ENCODE measurements at places on chromosomes 1 and 21. TPM values are rescaled to one million over a fixed set of nuclear protein-coding genes. Genes with fewer than 3 reads are reported as not detected.
A peak's percentile ranks its signal among the peaks of the same experiment; 100 is the strongest.

DNA sequence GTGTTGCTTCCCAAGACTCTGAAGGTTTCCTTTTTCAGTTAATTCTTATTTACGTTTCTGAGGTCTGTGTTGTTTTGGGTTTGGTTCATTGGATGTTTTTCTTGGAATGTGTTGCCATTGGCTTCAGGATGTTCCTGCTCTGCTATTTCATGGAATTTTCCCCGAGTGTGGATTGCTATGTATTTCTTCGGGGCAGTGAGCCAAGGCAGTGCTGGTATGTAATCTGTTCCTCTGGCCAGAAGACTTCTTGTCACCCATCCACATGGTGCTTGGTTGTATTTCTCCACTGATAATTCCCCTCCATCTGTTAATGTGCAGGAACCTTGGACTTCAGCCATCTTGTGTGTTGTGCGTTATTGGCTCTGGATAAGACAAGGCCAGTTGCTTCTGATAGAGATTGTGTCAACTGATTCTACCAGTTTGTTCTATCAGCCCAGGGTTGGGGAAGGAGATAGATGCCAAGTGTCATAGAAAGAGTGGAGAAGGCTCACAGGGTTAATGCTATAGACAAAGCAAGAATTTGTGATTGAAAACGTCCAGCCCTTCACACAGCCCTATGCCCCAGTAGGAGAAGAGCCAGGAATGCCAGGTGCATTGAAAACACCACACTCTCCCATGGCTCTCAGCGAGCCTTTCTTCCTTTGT, 505.2 kb downstream of the PLPP3 start:
- H3K27me3 ChIP-seq, result no peaks in the 10 kb centered on the region
- no peak overlapping the region for H3K4me3 ChIP-seq
- no peak for DNase-seq
- no peaks in the 10 kb centered on the region for H3K36me3 ChIP-seq

Gene HIVEP3
- 0.37 TPM for total RNA-seq

- H3K4me1 ChIP-seq, result peaks cover 26% of the 10 kb centered on the region
- peaks cover 2% of the 10 kb centered on the region for H3K36me3 ChIP-seq
- no peaks in the 10 kb centered on the region for H3K27me3 ChIP-seq
- no peak overlapping the region for H3K4me3 ChIP-seq
- no peak for DNase-seq
- H3K27ac ChIP-seq, result no peak overlapping the region
Observed at GRCh38 chr1:206706298-206706791, 21.6 kb downstream of the MAPKAPK2 start.

Gene EFCAB7
- total RNA-seq, result 2.1 TPM

Gene TBX19
- 2.8 TPM for total RNA-seq

DNA sequence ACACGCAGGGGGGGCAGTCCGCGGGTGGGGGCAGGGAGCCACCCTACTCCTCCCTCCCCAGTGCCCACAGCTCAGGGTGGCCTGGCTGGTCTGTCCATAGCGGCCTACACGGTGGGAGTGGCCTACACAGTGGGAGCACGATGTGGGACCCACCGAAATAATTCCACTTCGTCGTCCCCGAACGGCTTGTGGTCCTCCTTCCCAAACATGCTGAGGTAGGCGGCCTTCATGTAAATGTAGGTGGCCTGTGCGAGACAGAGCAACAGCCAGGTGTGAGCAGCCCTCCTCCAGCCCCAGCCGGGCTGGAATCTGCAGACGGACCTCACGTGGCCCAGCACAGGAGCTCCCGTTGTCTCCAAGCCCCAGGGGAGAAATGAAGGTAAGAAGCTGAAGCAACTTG, 34.4 kb downstream of the TTC39A start:
- no peaks in the 10 kb centered on the region for H3K27me3 ChIP-seq
- H3K36me3 ChIP-seq, result no peaks in the 10 kb centered on the region
- peaks cover 10% of the 10 kb centered on the region for H3K4me1 ChIP-seq
- H3K4me3 ChIP-seq, result no peak overlapping the region

GRCh38 chr1:209454340-209454994, 129.0 kb upstream of the CAMK1G start:
- no peaks in the 10 kb centered on the region for H3K36me3 ChIP-seq
- no peak for DNase-seq
- H3K4me1 ChIP-seq, result no peaks in the 10 kb centered on the region

DNA sequence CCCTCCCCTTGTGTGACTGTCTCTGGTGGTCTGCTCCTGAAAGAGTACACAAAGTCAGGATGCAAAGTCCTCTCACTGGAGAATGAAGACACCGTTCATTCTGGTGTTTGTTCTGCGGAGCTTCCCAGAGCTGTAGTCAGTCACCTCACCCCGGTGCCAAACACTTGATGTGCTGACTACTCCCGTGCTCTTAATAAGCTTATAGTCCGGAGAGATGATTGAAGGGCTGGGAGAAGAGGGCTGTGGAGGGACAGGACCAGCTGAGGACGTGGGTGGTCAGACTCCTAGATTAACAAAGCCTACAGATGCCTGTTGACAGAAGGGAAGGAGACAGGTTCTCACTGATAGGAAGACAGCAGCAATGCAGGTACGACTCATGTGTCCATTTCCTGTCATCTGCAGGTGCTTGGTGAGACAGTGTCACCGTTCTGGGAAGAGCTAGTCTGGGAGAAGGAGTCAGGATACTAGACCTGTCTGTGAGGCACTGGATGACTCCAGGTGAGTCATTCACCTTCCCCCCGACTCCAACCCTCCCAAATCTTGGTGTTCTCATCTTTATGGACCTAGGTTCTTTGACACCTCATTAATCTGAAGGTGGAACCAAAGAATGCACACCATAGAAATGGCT, 40.4 kb upstream of the LRRN2 start:
- no peak overlapping the region for H3K27ac ChIP-seq
- no peak overlapping the region for H3K4me3 ChIP-seq
- H3K4me1 ChIP-seq, result peaks cover 12% of the 10 kb centered on the region
- H3K36me3 ChIP-seq, result no peaks in the 10 kb centered on the region

GRCh38 chr1:197725044-197725443, 50.2 kb downstream of the DENND1B start:
- H3K4me3 ChIP-seq, result no peak overlapping the region
- H3K27me3 ChIP-seq, result no peaks in the 10 kb centered on the region
- H3K27ac ChIP-seq, result no peak overlapping the region
- no peak for DNase-seq

GRCh38 chr1:197985351-197985750, 68.2 kb downstream of the LHX9 start:
- no peak overlapping the region for H3K27ac ChIP-seq
- DNase-seq, result no peak
- no peaks in the 10 kb centered on the region for H3K36me3 ChIP-seq
- no peaks in the 10 kb centered on the region for H3K27me3 ChIP-seq

- no peak overlapping the region for H3K4me3 ChIP-seq
- no peaks in the 10 kb centered on the region for H3K36me3 ChIP-seq
- H3K27ac ChIP-seq, result no peak overlapping the region
- no peak for DNase-seq
Observed at GRCh38 chr1:115556236-115556635, 85.5 kb upstream of the VANGL1 start.

DNA sequence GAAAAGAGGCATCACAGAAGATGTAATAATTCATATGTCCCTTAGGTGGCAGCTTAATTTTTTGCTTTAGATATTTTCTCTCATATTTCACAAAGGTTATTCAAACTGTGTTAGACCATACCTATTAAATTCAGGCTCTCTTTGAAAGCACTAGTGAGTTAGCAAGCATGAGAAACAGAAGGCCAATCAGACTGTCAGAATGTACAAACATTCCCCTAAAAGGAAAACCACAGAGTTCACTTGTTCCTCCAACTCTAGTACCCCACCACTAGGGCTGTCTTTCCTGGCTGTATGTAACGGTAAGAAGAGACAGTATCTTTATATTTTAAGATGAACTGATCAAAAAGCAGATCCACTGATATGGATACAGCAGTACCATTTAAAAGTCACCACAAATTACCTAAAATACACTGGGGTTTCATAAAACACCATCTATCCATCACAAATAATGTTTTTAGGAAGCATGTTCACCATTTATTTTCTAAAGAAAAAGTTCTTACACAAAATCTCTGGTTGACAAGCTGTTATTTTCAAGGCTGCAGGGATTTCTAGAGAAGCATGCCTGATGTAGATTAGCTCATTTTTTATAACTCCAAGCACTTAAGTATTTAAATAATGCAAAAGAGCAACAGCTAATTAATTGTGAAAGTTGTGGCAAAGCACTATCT, 1.8 kb downstream of the ARPC5 start:
- no peaks in the 10 kb centered on the region for H3K27me3 ChIP-seq
- no peak overlapping the region for H3K27ac ChIP-seq
- peak overlapping the region; percentile 78 for H3K4me3 ChIP-seq
- DNase-seq, result no peak
- H3K36me3 ChIP-seq, result no peaks in the 10 kb centered on the region
- peaks cover 30% of the 10 kb centered on the region for H3K4me1 ChIP-seq

DNA sequence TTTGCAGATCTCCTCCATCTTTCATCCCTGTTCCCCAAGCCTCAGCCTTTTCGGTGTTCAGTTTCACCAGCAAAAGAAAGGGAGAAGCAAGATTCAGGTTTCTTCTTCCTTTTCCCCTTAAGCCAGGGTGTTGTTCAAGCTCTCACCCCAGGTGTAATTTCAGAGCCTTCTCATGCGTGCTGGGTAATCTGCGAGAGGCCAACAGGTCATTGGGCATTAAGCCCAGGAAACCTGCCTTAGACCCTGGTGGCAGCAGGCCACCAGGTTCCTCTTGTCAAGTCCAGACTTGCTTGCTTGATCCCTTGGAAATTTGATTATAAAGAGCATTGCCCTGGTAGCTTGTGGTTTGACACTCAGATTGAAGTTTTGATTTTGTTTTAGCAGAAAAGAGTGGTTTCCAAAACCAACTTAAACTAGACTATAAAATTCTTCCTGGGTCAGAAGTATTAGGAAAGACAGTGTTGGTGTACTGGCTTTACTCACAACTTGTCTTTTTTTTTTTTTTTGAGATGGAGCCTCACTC, 6.9 kb downstream of the AKR1A1 start:
- no peaks in the 10 kb centered on the region for H3K4me1 ChIP-seq
- no peak overlapping the region for H3K27ac ChIP-seq
- H3K27me3 ChIP-seq, result no peaks in the 10 kb centered on the region
- H3K4me3 ChIP-seq, result no peak overlapping the region

DNA sequence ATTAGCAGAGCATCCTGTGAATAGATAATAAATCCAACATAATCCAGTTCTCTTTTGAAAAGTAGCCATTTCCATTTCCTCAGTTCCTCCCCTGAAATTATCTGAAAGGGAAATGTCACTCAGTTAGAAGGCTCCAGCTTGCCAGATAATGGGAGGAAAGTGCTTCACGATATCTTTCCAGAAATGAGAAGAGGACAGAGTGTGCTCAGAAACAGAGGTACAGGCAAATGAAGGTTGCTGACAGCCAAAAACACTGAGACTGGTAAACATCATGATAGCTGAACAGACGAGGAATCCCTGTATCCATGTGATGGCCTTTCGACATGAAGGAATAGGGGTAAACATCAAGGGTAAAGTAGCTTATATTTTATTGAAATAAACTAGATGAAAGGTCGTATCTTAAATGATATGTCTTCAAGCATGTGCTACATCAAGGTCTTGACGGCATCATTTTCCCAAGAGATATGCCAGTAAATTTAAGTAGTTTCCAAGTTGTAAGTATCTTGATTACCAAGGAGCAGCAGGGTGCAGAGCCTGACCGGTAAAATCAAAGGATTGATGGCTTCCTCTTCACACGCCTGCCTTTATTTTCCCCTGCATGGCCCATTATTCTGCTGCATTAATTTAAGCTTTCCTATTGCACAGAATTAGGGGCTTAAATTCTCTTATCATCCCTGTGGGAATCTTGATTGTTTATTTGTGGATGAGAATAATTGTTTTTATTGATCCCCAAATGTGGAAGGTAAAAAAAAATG, 244.3 kb upstream of the ST6GALNAC5 start:
- H3K4me3 ChIP-seq, result no peak overlapping the region
- no peak overlapping the region for H3K27ac ChIP-seq
- no peak for DNase-seq
- H3K4me1 ChIP-seq, result no peaks in the 10 kb centered on the region
- no peaks in the 10 kb centered on the region for H3K27me3 ChIP-seq
- no peaks in the 10 kb centered on the region for H3K36me3 ChIP-seq

Gene CFAP107
- not detected for total RNA-seq

- no peak for DNase-seq
- H3K27ac ChIP-seq, result no peak overlapping the region
- peaks cover 21% of the 10 kb centered on the region for H3K4me1 ChIP-seq
- no peak overlapping the region for H3K4me3 ChIP-seq
- no peaks in the 10 kb centered on the region for H3K27me3 ChIP-seq
- H3K36me3 ChIP-seq, result no peaks in the 10 kb centered on the region
Observed at GRCh38 chr1:180571060-180571831, 12.5 kb downstream of the OVAAL start.

Gene SLAMF1
- not detected for total RNA-seq

- no peaks in the 10 kb centered on the region for H3K27me3 ChIP-seq
- no peaks in the 10 kb centered on the region for H3K4me1 ChIP-seq
- no peak overlapping the region for H3K4me3 ChIP-seq
- H3K27ac ChIP-seq, result no peak overlapping the region
- DNase-seq, result no peak
- H3K36me3 ChIP-seq, result no peaks in the 10 kb centered on the region
Observed at GRCh38 chr1:116950517-116951199, 40.9 kb downstream of the PTGFRN start.

Gene FMO2
- total RNA-seq, result not detected

- H3K27me3 ChIP-seq, result no peaks in the 10 kb centered on the region
- no peak overlapping the region for H3K27ac ChIP-seq
- H3K4me1 ChIP-seq, result no peaks in the 10 kb centered on the region
- no peaks in the 10 kb centered on the region for H3K36me3 ChIP-seq
Observed at GRCh38 chr1:79312438-79312837, 305.9 kb upstream of the ADGRL4 start.

DNA sequence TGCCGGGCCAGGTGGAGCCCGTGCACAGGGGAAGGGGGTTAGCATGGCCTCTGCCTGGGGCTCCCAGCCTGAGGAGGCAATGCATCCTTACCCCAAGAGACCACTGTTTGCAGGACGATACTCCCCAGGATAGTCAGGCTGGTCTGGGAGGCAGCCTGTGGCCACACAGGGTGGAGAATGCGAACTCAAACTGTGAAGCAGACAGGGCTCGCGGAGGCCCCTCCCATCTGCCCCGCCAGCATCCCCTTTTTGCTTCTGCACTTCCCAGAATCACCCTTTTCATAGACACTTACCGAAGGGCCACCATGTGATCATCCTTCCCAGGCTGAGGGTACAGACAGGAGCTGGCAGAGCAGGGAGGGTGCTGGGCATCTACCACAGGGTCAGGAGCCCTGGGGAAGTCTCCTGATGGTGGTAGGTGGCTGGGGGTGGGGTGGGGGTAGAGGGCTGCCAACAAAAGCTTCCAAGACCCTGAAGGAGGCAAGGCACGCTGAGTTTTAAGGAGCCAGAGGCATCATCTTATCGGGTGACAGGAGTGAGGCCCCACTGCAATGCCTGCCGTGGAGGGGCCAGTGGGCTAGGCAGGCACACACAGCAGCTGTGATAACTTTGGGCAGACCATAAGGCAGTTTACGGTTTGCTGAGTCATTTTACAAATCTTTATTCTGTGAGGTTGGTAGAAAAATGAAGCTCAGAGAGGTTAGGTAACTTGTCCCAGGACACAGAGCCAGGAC, 31.3 kb upstream of the BTG2 start:
- H3K27ac ChIP-seq, result no peak overlapping the region
- peaks cover 19% of the 10 kb centered on the region for H3K4me1 ChIP-seq
- no peaks in the 10 kb centered on the region for H3K27me3 ChIP-seq
- H3K4me3 ChIP-seq, result no peak overlapping the region
- no peaks in the 10 kb centered on the region for H3K36me3 ChIP-seq

- H3K4me3 ChIP-seq, result no peak overlapping the region
- no peak overlapping the region for H3K27ac ChIP-seq
- no peaks in the 10 kb centered on the region for H3K27me3 ChIP-seq
- no peaks in the 10 kb centered on the region for H3K4me1 ChIP-seq
- H3K36me3 ChIP-seq, result no peaks in the 10 kb centered on the region
Observed at GRCh38 chr1:60425528-60425927, 352.0 kb upstream of the C1orf87 start.
